T-cell (primary cell): ENCODE measurements at places on chromosomes 1 and 21. TPM values are rescaled to one million over a fixed set of nuclear protein-coding genes. Genes with fewer than 3 reads are reported as not detected.

Gene ZNF593OS
- total RNA-seq = not detected

Gene CACNA1S
- total RNA-seq = not detected

Gene RGS13
- total RNA-seq = not detected

Gene CD1E
- not detected for total RNA-seq

Gene OLFML3
- 0.53 TPM for total RNA-seq

Gene LAMC2
- total RNA-seq = not detected

Gene TMIGD3
- not detected for total RNA-seq
